ENCODE measurements at places on chromosomes 11 and 22. TPM values are rescaled to one million over a fixed set of nuclear protein-coding genes. Genes with fewer than 3 reads are reported as not detected.

- no peak overlapping the region for H3K27ac ChIP-seq
- H3K4me1 ChIP-seq, result no peaks in the 10 kb centered on the region
- no peaks in the 10 kb centered on the region for H3K36me3 ChIP-seq
Observed at GRCh38 chr22:48934446-48934845, 893.2 kb downstream of the BRD1 start.

The SHANK2 gene
- 75.5 TPM for total RNA-seq

The KCNC1 gene
- not detected for total RNA-seq

- no peaks in the 10 kb centered on the region for H3K27me3 ChIP-seq
- H3K27ac ChIP-seq, result no peak overlapping the region
Observed at GRCh38 chr11:22851477-22851876, 8.8 kb downstream of the CCDC179 start.

The DEFB131B gene
- not detected for total RNA-seq

DNA sequence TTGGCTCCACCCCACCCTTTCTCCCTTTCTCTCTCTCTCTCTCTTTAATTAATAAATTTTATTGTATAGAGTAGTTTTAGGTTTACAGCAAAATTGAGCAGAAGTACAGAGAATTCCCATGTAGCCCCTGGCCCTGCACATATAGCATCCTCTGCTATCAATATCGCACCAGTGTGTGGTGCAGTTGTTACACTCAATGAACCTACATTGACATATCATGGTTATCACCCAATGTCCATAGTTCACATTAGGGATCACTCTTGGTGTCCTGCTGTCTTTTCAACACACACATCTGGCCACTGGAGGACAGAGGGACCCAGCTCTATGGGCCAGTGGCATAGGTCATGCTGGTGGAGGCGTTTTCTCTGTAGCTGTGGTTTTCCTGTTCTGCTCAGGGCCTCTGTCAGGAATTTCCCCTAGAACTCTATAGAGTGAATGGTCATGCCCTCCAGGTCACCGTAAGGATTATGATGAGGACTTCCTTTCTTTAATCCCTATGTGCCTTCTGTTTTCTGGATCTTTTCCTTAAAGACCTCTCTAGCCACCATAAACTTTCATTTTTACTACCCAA lies 98.2 kb upstream of the NAV2 start:
- H3K27me3 ChIP-seq, result no peaks in the 10 kb centered on the region
- H3K4me3 ChIP-seq, result no peak overlapping the region
- no peak for DNase-seq
- H3K4me1 ChIP-seq, result no peaks in the 10 kb centered on the region

DNA sequence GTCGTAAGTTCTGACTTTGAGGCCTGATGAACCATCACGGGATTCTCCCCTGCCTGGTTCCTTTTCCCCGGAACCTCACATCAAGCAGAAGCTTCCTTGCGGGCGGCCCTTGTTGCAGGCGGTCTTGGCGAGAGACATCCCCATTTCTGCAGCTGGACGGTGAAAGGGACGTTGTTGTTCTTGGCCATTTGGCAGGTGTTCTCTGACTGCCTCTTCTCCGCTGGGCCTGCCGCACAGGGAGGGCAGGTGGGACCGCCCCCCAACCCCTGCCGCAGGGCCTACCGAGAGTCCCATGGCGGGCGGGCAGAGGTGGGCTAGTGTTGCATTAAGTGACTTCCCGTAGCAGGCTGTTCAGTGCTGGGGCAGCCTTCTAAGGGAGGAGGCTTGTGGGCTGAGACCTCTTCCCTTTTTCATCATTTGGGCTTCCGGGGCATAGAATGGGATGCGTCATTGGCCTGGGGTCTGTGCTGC lies 26.9 kb upstream of the GRAMD4 start:
- H3K27me3 ChIP-seq, result no peaks in the 10 kb centered on the region
- no peak overlapping the region for H3K4me3 ChIP-seq
- no peaks in the 10 kb centered on the region for H3K36me3 ChIP-seq
- peak overlapping the region; percentile 83 for H3K27ac ChIP-seq
- peak; percentile 80 for DNase-seq

GRCh38 chr11:79150966-79151365 lies 289.9 kb downstream of the TENM4 start:
- no peak overlapping the region for H3K4me3 ChIP-seq
- H3K36me3 ChIP-seq, result no peaks in the 10 kb centered on the region
- no peak overlapping the region for H3K27ac ChIP-seq
- H3K4me1 ChIP-seq, result no peaks in the 10 kb centered on the region
- H3K27me3 ChIP-seq, result no peaks in the 10 kb centered on the region
- DNase-seq, result no peak

The KCNK7 gene
- total RNA-seq, result 3.7 TPM

- H3K4me1 ChIP-seq, result no peaks in the 10 kb centered on the region
- H3K27me3 ChIP-seq, result no peaks in the 10 kb centered on the region
- H3K36me3 ChIP-seq, result no peaks in the 10 kb centered on the region
- H3K4me3 ChIP-seq, result no peak overlapping the region
Observed at GRCh38 chr11:2295971-2296912, 5.5 kb downstream of the C11orf21 start.
